ENCODE measurements at places on chromosomes 12 and 14.

- no peak for DNase-seq
Observed at GRCh38 chr12:46221255-46222128, 47.4 kb downstream of the SLC38A1 start.

- DNase-seq: no peak
Observed at GRCh38 chr14:104868060-104868740, 3.1 kb downstream of the CEP170B start.

DNA sequence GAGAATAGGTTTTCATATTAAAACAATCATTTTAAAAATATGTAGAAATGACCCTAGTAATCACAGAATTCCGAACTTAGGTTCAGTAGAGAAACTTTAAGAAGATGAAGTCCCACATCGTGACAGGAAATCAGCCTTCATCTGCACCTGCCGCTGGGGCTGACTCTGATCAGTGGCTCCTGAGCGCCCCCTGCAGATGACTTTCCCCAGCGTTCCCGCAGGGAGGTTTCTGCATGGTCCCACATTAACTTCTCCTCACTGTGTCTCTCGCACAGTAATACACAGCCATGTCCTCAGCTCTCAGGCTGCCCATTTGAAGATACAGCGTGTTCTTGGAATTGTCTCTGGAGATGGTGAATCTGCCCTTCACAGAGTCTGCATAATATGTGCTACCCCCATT, 1131.1 kb downstream of the TMEM121 start:
- DNase-seq: no peak

- no peak for DNase-seq
Observed at GRCh38 chr14:74921987-74922751, 891 bp downstream of the RPS6KL1 start.

GRCh38 chr12:80271780-80272179, 172.3 kb upstream of the PTPRQ start:
- no peak for DNase-seq

- DNase-seq: no peak
Observed at GRCh38 chr12:64569923-64570691, 40.2 kb upstream of the RASSF3 start.

- no peak for DNase-seq
Observed at GRCh38 chr12:130965214-130965613, 11.5 kb downstream of the ADGRD1 start.

- no peak for DNase-seq
Observed at GRCh38 chr12:124531906-124532305, 35.5 kb downstream of the NCOR2 start.

GRCh38 chr14:31419179-31419966, 977 bp downstream of the HEATR5A start:
- no peak for DNase-seq

DNA sequence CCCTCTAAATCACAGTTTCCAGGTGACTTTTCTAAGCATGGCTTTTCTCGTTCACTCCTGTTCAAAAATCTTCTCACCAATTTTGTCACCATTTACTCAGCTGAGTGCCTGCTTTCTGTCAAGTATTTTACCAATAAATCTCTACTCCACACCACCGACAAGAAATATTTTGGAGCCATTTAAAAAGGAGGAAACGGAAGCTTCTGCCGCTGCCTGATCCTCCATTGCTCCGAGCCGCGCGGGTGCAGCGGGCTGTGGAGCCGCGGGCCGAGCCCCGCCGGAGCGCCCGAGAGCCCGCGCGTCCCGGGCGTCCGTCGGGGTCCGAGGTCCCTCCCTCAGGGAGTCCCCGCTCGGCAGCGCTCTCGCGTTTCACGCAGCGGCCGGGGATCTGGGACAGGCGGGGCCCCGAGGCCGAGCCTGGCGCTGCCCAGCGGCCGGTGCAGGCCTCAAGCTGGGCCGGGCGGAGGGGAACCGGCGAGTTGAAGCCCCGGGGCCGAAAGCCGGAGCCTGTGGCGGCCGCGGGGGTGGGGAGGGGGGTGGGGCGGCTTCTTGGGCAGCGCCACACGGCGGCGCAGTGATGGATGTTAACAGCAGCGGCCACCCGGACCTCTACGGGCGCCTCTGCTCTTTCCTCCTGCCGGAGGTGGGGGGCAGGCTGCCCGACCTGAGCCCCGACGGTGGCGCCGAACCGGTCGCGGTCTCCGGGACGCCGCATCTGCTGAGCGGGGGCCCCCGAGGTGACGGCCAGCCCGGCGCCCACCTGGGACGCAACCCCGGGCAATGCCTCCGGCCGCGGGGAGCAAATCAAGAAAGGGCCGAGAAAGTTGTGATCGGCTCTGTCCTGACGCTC, 1.1 kb upstream of the HEBP1 start:
- peak; percentile 25 for DNase-seq

- DNase-seq: no peak
Observed at GRCh38 chr12:93760275-93760875, 83.2 kb downstream of the CRADD start.

DNA sequence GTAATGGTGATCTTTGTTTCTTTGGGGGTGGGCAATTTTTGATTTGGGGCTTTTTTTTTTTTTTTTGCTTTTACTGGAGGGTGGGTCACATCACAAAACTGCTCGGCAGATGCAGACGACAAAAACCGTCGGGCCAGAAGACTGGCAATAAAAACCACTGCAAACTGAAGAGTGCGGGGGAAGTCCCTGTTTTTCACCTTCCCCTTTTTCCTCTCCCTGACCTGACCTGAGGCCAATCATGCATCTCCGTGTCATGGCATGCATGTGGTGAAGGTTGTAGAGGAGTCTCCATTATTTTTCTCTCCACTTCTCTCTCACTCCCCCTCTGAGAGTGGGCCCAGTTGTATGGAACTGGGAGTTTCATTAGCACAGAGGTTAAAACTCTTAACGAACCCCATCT, 57.5 kb downstream of the AP5M1 start:
- no peak for DNase-seq

- no peak for DNase-seq
Observed at GRCh38 chr12:75606151-75606550, 94.7 kb upstream of the KRR1 start.

DNA sequence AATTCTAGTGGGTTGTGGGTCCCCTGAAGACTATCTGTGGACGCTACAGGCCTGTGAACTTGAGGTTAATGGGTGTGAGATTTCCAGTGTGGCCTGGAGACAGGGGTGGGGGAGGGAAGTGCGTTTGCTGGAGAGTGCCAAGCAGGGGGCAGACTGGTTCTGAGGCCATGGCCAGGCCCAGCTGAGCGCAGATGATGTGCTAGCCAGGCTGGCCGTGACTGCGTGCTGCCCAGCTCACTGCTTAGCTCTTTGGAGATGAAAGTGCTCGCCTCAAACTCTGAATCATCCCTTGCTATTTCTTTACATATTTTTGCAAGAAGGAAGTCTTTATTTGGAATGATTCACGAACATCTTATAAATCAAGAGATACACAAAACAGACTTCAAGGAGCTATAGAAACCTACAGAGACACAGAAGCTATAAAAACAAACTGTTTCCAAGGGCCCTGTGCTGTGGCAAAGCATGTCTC, 75.2 kb upstream of the PLEKHG3 start:
- no peak for DNase-seq

GRCh38 chr12:58163021-58163420, 221.7 kb downstream of the ATP23 start:
- DNase-seq: no peak

GRCh38 chr14:94112513-94113063, 2.1 kb downstream of the IFI27 start:
- no peak for DNase-seq

DNA sequence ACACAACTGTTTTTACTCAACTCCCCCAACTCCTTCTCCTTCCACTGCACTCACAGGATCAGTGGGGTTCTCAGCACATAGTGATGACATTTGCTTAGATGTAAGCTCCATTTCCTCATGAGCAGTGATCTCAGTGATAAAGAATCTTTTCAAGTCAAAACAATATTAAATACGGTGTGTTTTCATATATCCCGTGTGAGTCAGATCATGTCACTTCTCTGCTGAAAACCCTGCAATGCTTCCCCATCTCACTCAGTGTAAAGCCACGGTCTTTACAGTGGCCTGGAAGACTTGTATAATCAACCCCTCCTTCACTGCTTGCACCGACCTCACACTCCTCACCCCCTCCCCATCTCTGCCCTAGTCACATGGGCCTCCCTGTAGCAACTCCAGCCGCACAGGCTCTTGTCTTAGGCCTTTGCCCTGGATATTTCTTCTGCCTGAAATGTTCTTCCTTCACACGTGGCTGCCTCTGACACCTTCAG, 149.7 kb upstream of the ARHGAP5 start:
- no peak for DNase-seq

GRCh38 chr12:51341251-51342007, 5.0 kb downstream of the CELA1 start:
- peak; percentile 60 for DNase-seq

DNA sequence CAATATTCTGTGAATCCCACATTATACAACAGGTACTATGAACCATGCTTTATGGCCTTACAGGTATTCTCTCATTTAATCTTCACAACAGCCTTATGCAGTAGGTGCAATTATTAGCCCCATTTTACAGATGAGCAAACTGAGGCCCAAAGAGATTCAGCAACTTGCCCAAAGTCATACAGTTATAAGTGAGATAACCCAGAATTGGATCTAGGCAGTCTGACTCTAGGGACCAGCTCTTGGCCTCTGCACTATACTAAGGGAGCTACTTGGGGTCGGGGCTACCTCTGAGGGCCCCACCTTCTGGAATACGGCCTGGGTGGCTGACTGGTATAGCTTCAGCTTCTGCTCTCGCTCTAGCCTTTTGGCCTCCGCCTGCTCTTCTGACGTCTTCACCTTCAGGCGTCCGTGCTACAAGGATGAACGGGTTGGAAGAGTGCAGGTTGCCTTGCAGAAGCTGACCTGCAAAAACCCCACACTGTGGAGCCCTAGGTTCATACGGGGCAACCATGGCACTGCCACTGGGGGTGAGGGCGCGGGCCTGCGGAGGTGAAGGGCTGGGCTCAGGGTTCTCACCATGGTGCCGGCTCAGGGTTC, 762 bp downstream of the RABGGTA start:
- no peak for DNase-seq

DNA sequence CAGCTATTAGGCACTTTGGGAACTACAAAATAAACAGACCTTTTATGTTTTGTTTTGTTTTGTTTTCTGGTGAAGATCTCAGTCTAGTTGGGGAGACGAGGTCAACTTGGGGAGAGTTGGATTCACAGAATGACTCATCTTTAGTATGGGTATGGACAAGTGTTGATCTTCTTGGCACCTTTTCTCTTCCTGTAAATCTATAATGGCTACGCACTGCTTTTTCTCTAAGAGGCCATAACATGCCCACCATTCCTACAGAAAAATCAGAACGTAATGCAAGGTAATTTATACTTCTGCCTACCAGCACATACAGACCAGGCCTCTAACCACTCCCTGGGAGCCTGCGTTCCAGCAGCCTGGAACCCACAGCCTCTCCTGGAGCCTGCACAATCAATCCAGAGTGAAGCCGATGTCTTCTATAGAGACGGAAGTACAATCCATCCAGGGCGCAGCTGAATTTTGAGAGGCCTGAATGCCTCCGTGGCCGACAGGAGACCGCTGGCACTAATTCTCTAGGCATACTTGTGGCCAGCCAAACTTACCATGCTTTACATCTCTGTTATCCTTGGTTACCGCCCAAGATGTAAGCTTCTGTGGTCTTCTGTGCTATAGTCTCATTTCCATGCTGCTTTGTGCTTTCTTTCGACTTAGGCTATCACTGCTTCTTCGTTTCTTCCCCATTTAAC, 717 bp downstream of the PPHLN1 start:
- no peak for DNase-seq

DNA sequence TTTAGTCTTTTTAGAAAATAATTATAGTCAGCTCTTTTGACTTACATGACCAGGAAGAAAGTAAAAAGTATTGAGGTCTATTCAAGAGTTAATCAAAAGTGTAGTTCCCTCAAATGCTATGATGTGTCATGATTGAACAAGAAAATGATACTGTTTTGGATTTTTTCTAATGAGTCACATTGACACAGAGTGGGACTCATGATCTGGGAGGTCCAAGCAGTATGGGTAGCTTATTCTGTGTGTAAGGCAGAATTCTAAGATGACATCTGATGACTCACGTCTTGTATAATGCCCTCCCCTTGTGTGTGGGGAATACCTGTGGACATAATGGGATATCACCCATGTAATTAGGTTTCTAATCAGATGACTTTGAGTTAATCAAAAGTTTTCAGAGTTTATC, 178.1 kb upstream of the DDHD1 start:
- DNase-seq: no peak

GRCh38 chr12:128619263-128619662, 204.5 kb downstream of the SLC15A4 start:
- DNase-seq: no peak

DNA sequence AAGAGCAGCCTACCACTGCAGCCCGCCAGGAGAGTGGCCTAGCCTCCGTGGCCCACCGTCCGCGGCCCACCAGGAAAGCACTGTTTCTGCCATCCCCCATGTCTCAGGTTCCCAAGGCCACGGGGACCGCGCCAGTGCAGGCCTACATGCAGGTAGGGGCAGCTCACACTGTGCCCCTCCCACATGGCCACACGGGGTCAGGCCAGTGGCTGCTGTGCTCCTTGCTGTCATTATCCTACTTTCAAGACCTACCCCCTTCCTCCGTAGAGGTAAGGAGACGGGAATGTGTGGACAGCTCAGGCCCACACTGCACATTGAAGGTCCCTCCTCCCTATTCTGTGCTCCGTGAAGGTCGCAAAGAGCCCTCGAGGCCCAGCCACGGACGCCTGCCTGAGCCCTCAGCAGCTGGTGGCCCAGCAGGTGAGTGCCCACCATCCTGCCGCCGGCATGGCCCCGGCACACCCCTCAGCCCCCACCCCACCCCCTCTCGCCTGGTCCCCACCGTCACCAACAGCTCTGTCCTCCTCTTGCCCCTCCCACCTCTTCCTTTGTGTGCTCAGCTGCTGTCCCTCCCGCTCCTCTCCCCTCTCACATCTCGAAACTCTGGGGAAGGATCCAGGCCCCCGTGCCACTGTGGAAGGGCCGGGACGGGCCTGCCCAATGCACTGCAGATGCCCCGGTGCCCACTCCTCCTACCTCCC, 10.0 kb downstream of the DDX51 start:
- no peak for DNase-seq

- no peak for DNase-seq
Observed at GRCh38 chr12:119158402-119158801, 20.3 kb upstream of the HSPB8 start.

DNA sequence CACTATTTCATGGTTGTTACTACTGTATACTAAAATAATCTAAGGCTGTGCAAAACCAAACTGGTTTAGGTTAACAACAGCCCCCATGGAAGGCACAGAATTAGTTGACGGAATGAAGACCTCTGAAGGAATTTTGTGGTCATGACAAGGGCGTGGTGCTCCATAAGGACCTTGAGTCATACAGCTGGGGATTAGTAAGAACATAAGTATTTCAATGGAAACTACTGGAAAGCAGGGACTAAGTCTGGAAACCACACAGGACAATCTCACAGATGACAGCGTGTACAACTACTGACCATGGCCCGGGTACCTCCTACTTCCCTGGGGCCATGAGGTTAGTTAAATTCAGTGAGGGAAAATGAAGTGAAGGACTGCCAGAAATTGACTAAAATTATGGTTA, 98.5 kb upstream of the PLEKHA5 start:
- DNase-seq: no peak

DNA sequence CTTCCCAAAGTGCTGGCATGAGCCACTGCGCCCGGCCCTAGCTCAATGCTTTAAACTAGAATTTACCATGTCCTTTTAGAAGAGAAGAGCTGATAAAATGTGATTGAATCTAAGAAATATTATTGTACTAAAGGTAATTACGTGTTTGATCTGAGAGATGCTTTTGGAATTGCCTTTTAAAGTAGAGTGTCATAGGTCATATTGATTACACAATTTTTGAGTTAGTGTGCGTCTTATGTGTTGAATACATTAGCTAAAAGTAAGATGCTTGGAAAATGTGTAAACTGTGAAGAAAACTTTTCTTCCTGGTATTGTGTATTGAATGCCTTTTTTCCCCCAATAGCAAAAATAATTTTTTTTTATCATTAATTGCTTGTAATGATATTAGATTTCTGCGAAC, 41.7 kb downstream of the MIA2 start:
- DNase-seq: no peak

Measured in T-helper 2 cell (primary cell).